Gastrocnemius medialis (tissue), 4 donors: ENCODE measurements at places on chromosomes 2 and 18.

DNA sequence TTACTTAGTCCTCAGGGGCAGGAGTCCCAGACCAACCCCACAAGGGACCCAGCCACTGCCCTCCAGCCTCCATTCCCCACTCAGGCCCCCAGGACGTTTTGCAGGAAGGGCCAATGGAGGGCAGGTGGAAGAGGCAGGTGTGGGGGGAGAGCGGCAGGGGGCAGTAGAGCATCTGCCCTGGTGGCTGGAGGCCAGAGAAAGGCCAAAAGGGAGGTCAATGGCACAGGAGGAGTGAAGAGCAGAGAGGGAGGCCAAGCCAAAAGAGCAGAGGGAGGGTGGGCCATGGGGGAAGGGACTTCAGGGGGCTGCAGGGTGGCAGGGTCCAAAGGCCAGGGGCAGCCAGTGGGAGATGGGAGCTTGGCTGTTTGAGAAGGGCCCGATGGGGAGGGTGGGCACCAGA is 17.3 kb upstream of the GPR55 start:
- no peak for DNase-seq

DNA sequence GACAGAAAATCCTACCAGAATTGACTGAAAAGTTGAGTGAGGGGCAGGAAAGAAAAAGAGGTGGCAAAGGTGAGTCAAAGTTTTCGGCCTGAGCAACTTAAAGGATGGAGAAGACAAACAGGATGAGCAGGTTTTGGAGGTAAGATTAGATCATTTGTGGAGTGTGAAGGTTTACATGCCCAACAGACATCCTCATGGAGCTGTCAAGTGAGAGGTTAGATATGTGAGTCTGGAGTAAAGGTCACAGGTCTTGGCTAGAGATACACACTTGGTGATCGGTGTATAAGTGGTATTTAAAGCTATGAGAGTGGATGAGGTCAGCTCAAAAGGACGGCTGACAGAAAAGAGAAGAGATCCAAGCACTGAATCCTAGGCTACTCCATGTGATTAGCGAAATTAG is 11.1 kb upstream of the MYL12A start:
- no peak for DNase-seq

DNA sequence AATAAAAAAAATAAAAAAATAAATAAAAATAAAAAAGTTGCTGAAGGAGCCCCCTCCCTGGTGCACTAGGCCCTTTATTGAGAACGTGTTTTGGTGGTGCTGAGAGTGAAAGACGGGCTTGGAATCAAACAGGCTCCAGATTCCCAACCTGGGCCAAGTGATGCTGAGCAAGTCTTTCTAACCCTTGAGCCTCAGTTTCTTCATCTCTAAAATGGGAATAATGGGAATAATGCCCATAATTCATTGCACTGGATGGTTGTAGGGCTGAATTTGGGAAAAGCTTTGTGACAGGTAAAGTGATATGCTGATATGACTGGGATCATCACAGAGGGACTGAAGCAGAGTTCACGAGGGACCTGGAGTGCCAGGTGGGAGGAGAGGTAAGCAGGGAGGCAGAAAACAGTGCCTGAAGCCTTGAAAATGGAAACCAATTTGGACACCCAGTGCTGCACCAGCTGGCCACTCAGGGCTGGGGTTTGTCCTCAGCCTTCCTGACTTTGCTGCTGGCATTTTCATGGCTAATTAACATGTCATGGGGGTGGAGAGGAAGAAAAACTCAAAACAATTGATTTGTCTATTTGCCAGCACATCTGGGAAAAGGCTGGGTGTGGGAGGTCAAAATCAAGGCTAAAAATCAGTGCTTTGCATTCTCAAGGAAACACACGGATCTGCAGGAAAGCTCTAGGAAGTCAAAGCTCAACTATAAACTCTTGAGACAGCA is 241.3 kb downstream of the LOXHD1 start:
- no peak for DNase-seq

DNA sequence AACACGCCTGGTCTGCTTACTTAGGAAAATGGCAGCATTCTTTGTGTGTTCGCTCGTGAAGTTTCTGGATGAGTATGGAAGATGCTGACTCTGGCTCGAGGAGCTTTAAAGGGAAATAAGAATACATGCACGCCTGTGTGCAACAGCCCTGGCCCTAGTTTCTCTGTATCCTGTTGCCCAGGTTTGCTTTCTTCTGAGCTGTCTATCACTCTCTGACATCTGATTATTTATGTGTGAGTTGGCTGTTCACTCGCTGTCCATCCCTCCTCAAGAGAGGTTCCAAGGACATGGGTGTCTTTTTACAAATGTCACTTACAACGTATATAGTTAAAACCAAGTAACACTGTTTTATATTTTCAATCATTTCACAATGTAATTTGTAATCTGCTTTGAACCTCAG is 16.0 kb downstream of the SLC9A2 start:
- DNase-seq: no peak

- DNase-seq: no peak
Observed at GRCh38 chr2:109204412-109204811, 75.4 kb downstream of the SH3RF3 start.

DNA sequence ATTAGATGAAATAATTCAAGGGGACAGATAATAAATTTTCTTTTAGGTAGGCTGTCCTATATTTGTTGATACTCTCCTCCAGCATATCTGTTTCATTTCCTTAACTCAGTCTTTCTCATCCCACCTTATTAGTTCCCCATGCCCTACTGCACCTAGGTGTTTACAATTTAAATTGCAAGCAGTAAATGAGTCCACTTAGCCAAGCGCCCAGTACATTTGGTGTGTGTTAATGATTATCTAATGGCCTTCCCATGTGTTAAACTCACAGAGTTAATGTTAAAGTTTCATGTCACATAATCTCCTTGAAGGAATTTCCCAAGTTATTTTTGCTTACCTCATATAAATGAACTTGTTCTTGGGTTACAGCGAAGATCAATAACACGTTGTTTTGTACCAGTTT is 31.2 kb downstream of the ITGB6 start:
- no peak for DNase-seq

DNA sequence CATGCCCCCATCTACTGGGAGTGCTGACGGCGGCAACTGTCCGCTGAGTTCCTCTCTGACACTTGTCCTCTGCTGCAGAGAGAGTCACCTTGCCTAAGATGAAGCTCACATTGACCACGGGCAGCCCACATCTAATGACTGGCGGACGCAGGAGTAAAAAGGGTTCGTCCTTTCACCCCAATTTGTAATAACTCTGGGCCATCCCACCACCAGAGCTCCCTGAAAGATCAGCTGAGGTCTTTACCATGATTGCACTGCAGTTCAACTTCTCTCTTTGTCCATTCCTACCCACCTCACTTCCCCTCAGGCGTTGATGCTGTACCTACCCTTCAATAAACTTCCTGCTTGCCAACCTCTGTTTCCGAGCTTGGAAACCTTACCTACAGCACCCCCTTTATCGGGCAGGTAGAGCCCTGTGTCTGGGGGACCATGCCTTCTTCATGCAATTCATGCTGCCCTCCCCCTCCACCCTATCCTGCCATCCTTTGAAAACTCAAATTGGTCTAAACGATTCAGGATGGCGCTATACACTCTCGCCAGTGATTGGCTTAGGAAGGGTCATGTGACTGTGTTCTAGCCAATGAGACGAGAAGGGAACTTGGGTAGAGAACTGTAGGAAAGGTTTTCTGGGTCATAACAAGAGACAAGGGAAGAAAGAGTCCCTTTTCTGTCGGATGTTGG is 10.3 kb upstream of the B3GNT2 start:
- no peak for DNase-seq

DNA sequence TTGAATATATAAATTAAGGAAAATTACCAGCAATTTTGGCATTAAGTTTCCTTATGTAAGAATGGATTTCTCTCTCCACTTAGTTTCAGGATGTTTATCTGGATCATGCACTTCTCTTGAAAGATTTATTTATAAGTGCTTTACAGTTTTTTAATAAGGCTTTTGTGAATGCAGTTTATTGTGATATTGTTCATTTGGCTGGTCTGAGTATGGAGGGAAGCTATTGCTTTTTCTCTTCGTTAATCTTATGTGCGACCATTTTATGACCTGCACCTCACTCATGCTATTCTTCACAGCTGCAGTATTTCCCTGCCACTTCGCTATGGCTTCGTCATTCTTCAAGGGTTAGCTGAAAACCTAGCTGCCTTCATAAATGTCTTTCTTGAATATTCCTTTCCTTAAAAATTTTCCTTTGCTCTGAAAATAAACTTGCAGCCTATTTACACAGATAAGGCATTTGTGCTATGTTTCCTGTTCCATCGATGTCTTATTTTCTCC is 233.4 kb downstream of the SOCS6 start:
- DNase-seq: no peak

- no peak for DNase-seq
Observed at GRCh38 chr2:6523476-6523875, 342.2 kb downstream of the CMPK2 start.

DNA sequence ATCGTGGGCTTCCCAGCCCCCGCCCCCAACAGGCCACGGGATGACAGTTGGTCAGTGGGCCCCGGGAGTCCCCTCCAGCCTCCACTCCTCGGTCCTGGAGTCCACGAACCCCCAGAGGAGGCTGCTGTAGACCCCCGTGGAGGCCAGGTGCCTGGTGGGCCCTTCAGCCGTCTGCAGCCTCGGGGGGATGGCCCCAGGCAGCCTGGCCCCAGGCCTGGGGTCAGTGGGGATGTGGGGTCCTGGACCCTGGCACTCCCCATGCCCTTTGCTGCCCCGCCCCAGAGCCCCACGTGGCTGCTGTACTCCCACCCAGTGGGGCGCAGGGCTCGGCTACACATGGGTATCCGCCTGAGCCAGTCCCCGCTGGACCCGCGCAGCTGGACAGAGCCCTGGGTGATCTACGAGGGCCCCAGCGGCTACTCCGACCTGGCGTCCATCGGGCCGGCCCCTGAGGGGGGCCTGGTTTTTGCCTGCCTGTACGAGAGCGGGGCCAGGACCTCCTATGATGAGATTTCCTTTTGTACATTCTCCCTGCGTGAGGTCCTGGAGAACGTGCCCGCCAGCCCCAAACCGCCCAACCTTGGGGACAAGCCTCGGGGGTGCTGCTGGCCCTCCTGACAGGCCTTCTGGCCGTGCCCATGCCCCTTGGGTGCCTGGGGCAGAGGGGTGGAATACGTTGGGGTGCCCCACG is 7.6 kb downstream of the NEU4 start:
- DNase-seq: no peak

DNA sequence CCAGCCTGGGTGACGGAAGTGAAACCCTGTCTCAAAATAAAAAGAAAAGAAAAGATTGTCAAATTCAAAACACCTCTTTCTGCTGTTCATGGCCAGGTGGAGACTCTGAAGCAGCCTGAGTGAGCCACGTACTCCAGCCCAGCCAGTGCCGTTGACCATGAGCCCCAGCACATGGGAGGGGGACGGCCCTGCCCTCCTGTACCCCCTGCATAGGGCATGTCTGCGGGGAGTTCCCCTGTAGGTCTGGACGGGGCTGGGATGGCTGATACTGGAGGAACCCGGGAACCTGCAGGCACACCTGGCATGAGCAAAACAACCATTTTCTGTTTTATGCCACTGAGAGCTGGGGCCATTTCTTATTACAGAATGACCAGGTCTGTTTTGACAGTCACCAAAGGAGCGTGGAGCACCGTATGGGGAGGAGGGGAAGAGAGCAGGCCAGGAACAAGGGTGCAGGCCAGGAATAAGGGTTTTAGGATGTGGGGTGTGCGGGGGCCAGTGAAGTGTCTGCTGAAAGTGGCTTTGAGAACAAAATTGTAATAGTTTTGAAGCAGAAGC is 30.1 kb downstream of the TMEM18 start:
- DNase-seq: no peak
